Stimulated activated CD4-positive, alpha-beta T cell treated with anti-CD3 and anti-CD28 coated beads, Interleukin-4, amount 100 ng/mL, for 1 hour (primary cell): ENCODE measurements at places on chromosomes 5 and 9.

DNA sequence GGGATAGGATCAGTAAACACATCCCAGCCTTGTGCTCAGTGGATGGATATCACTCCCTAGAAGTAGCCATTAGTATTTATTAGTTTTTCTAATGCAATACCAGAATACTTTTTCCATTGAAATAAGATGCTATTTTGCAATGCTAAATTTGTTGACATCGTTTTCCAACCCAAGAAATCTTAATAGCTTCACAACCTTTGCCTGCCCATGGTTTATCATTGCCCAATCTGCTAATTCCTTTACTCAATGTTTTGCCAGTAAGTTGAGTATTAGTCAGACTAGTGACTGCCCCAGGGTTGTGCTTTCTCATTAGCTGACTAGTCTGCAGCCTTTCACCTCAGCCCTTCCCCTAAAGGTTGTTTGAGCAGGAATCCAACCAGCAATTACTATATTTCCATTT is 62.9 kb downstream of the NREP start:
- no peak for DNase-seq

GRCh38 chr9:98142182-98142907 is 23.3 kb upstream of the TRIM14 start:
- no peak for DNase-seq

DNA sequence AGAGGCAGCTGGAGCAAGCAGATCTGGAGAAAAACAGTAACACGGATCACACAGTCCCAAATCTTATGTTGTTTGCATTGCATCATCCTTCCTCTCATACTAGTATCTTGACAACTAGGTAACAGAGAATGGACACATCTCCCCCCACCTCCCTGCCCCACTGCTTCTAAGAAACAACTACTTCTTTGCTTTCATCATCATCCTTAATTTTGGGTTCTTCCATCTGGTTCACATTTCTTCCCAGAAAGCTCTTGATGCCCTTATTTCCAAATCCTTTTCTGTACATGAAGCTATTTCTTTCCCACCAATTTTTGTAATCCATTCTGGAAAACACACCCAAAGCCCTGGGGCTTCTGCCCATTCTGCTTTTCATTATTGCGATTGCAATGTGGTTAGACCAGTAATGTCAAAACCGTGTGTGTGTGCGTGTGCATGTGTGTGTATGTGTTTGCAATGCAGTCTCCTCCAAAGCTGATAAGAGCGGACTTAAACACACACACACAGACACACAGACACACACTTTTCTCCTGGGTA is 254.7 kb upstream of the SLC30A5 start:
- DNase-seq: no peak

GRCh38 chr5:129377504-129377903 is 82.6 kb upstream of the ADAMTS19 start:
- DNase-seq: no peak

DNA sequence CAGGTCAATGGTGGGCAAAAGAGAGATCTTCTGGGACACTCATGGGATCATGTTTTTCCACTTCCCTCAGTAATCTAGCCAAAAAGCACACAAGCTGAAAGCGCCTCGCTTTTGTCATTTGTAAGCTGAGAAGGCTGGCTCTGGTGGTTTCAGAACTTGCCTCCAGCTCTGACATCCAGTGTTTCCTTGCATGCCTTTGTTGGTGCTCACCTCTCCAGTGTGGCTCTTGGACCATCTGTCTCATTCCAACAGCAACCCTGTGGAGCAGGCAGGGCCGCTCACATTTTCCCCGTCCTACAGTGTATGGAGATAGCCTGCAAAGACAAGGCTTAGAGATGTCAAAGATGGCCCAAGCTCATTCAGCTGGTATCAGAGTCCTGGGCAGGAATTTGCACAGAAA is 160.8 kb upstream of the KLF4 start:
- DNase-seq: no peak

DNA sequence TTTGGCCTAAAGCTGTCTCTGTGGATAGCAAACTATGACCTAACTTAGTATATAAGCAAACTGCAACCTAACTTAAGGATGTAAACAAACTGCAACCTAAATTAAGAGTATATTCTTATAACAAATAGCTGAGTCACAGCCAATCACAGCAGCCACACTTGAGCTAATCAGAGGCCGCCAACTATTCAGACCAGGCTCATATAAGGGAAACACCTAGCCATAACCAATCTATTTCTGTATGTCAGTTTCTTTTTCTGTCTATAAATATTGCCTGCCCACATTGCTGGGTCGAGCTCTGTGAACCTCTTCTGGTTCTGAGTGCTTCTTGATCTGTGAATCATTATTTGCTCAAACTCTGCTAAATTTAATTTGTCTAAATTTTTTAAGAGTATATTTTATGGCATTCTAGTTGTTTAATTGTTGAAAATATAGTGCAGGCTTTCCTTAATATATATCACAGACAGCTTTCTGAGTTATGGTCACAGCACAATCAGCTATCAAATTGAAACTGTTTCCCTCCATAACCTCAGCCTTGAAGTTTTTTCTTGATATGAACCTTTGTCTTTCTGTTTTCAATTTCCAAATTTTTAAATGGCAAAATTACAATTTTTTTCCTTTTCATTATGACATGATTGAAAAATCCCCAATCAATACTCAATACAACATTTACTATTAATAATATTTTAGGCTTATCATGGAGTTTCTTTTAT is 327.1 kb upstream of the NUDT12 start:
- DNase-seq: no peak

DNA sequence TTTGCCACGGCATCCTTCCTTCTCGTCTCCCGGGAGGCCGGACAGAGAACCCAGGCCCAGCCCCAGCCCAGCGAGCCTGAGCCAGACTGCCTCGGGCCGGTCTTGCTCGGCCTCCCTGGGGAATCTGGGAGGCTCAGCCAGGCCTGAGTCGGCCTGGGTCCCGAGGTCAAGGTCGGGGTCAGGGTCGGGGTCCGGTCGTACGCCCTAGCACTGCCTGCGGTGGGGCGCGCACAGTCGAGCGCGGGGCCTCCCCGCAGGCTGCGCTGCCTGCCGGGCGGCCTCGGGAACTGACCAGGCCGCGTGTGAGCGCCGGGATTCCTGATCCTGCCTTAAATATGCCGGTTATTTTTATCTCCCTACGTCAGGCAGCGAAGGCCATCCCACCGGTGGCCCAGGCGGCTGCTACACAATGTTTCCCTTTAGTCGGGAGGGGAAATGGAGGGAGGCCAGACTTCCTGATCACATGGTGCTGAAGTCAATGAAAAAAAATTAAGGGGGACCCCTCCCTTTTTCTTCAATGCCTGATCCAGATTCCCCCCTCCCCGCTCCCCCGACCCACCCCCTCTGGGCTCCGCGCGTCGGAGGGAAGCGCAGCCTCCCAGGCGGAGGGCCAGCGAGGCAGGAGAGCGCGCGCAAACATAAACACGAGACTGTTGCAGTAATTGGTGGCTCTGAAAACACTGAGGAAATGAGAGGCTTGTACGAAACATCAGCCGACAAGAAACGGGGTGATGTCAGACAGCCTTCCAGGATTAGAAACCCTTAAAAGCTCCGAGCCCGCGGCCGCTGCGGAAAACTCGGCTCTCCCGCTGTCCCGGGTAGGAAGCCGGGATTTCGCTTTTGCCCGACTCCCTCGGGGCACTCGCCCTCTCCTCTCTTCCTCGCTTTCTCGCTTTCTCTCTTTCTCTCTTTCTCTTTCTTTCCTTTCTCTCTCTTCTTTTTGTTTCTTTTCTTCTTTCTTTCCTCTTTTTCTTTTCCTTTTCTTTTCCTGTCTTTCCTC is 148.2 kb upstream of the KLF4 start:
- DNase-seq: no peak

GRCh38 chr9:137441289-137441934 is at the start of gene ENTPD8:
Gene ENTPD8, minus strand, starts transcription at chr9:137441357. Its CDS starts 3,072 bp downstream, at chr9:137438285.
- no peak for DNase-seq
